ENCODE measurements at places on chromosomes 6 and 20.

GRCh38 chr6:119463081-119463626 lies 113.6 kb upstream of the MAN1A1 start:
- no peak for DNase-seq

GRCh38 chr20:57678340-57678739 lies 31.5 kb downstream of the PMEPA1 start:
- no peak for DNase-seq

DNA sequence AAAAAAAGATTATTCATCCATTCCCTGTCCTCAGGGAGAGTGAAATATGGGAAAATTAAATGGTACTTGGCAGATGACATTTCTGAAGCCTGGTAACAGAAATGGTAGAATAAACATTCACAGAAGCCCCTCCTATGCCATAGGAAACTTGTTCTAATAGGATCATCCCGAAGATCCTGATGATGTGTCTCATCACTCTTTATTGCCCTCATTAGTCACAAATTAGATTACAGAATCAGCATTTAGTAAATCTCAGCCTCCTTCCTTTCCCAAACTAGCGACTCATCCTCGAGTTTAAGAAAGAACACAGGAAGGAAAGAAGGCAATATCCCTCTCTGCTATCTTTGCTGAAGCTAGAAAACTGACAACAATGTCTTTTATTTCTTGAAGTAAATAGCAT lies 154.4 kb downstream of the TMEM200A start:
- no peak for DNase-seq

DNA sequence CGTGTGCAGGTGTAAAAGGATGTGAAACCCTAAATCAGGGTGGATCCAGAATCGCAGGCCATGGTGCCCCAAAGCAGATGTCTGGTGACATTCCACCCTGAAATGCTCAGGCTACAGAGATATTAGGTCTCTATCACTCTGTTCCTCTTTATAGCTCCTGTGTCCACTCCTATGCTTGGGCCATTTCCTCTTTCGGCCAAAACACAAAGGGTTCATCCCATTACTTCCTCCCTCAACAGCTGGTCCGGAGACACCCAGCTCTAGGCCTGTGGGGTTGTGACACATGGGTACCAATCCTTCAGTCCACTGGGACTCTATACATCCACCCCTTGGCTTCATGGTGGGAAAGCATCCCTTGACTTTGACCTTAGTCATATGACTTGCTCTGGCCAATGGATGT lies 1.7 kb upstream of the SIGLEC1 start:
- DNase-seq, result no peak

- DNase-seq, result no peak
These were observed 176.2 kb upstream of the AHI1 start for GRCh38 chr6:135673501-135674309.

GRCh38 chr6:558959-559358 lies 97.9 kb downstream of the HUS1B start:
- DNase-seq, result no peak

GRCh38 chr6:116485559-116486184 lies 24.5 kb downstream of the CALHM6 start:
- no peak for DNase-seq

- no peak for DNase-seq
These were observed 159.5 kb downstream of the SOD2 start for GRCh38 chr6:159533568-159533967.

- DNase-seq, result no peak
These were observed 24.8 kb downstream of the ABRACL start for GRCh38 chr6:139053382-139053781.

- no peak for DNase-seq
These were observed 160.0 kb downstream of the COL21A1 start for GRCh38 chr6:56087421-56087820.

DNA sequence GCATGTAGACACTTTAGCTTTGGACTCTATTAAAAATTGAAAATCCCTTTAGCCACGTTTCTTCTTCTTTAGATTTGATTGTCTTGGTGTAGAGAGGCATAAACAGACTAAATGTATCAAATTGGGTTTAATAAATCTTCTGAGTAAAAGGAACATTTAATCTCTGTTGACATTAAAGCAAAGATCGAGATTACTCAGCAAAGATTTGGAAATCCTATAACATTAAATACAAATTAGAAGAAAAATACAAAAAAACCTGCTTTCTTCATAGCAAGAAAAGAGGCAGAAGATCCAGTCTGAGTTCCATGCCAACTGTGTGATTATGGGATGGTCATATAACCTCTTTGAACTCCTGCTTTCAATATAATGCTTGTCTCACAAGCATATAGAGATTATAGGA lies 172.3 kb downstream of the GJA1 start:
- DNase-seq, result no peak

DNA sequence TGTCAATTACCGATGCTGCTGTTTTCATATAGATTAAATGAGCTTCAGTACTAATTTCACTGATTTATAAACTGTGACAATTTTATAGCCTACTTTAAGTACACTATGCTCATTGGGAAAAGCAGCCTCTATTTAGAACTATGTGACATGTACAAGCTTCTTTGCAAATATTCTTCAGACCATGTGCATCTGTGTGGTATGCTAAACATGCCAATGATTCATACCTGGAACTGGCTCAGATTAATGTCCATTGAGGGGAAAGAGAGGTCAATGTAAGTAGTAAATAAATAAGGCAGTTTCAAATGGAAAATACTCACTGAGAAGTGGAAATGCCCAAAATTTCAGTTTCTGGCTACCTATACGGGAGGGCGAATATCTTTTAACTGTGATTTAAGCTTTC lies 777.7 kb downstream of the C6orf118 start:
- no peak for DNase-seq

GRCh38 chr6:166533205-166533824 lies 53.2 kb downstream of the RAMACL start:
- no peak for DNase-seq

DNA sequence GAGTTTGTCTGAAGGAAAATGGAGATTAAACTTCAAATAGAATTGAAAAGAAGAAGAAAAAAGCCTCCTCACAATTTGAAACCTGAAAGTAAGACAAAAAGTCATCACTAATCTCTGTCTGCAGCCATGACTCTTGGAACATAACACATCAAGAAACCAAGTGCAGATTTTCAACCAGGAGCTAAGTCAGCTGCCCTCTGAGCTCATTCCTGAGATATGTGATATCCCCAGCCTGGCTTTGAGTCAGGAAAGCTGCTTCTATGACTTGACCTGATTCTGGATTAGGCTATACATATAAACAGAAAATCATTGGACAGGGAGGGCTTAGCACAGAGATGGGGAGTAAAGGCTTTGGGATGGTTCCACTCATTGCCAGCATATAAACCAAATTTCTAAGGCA lies 891.4 kb downstream of the TFAP2A start:
- DNase-seq, result no peak

- DNase-seq, result no peak
These were observed 1.3 kb downstream of the PPP1R3G start for GRCh38 chr6:5086294-5086890.

DNA sequence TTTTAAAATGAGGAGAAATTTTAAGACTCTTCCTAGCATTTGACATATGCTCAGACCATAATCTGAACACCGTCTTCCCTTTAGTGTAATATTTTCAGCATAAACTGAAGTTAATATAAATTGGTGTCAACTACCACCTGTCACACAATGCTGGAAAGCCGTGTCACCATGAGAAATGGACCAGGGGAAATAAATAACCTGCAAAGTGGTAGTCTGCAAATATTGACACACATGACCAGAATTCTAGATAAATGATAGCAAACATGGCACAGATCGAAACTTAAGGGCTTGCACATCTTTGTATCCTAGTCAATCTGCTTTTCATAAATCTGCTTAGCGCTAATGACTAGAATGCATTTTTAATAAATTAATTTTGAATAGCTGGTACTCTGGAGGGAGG lies 191.9 kb downstream of the CD83 start:
- DNase-seq, result no peak

GRCh38 chr6:80959034-80959433 lies 793.4 kb downstream of the TENT5A start:
- no peak for DNase-seq

GRCh38 chr6:116268589-116269293 lies 11.0 kb downstream of the TSPYL1 start:
- DNase-seq, result no peak

GRCh38 chr6:40148882-40149573 lies 214.8 kb upstream of the MOCS1 start:
- DNase-seq, result no peak

GRCh38 chr6:71114986-71115385 lies 158.1 kb upstream of the B3GAT2 start:
- no peak for DNase-seq

DNA sequence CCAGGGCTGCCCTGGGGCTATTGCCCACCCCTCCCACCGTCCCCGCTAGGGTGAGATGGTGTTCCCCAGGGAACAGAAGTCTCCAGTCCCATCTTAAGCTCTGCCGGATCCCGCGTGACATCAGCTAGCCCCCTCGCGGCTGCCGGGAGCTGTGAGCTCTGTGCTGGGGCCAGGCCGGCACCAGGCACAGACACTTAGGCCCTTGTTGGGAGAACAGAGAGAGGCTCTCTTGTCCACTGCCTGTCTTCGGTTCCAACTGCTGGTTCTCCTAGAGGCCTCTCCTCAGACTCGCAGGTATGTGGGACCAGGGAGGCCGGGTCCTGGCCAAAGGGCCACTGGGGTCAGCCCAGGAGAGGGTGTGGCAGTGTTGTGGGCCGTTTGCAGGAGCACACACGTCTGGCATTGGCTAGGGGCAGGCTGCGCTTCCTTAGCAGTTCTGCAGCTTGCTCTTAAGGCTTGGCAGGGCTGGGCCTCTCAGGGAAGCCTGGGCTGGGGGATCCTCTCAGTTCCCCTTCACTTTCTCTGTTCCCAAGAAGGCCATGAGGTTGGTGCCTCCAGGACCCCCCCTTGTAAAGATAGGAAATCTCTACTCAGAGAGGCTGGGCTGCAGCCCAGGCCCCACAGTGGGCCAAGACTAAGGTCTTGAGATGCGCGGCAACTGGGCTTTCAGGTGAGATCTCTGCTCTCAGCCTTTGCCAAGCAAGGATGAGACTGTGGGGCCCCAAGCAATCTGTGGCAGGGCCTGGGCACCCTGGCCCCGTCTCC lies 6.3 kb downstream of the SGK2 start:
- no peak for DNase-seq

- no peak for DNase-seq
These were observed 318.7 kb downstream of the THBS2 start for GRCh38 chr6:168934660-168935627.

DNA sequence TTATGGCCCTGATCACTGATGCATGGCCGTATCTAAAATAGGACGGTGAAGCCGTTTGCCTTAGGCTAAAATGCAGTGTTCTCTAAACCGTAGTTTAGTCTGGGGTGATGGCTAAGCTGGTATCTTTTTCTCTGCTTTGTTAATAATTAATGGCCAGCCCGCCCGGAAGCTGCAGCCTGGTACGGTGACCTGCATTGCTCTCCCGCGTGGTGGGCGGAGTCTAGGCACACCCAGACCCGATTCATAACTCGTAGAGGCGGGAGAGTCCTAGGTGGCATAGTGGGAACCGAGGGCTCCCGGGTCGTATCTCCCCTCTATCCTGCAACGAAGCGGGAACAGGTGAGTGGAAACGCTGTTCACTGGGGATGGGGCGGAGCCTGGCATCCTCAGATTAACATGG lies 5.5 kb downstream of the CDH4 start:
- DNase-seq, result no peak

GRCh38 chr20:23228912-23229311 lies 121.7 kb upstream of the NXT1 start:
- DNase-seq, result no peak

DNA sequence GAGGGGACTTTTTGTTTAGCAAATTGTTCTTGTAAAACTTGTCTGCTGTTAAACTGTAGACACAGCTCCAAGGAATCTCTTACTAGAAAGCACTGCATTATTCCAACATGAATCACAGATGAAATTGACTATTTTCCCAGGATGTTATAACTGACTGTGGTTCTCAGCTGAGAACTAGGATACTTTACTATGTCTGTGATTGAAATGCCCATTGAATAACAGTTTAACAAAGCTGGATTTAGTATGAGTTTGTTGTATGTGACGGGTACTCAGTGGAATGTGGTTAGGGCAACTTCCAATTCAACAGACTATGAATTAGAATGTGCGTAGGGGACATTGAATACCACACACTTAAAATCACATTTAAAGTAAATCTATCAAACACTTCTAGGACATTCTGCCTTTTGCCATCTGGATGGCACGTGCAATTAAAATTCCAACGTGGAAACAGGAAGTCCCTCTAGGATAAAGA lies 193.4 kb upstream of the PREP start:
- DNase-seq, result no peak

DNA sequence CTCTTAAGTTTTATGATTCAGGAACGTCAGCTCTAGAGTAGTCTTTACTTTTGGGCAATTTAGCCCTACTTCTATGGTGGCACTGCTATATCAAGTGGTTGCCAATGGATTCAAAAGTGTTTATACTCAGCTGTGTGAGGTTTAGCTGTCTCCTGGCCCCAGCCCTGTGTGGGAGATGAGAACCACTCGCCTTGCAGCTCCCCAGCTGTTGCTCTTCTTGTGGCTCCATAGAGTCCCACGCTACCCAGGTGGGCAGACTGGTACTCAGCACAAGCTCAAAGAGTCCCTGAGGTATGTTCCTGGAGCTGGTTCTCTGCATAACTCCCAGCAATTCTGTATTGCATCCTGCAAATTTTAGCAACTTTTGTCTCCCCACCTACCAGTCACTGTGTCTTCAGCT lies 59.6 kb downstream of the C6orf118 start:
- no peak for DNase-seq

DNA sequence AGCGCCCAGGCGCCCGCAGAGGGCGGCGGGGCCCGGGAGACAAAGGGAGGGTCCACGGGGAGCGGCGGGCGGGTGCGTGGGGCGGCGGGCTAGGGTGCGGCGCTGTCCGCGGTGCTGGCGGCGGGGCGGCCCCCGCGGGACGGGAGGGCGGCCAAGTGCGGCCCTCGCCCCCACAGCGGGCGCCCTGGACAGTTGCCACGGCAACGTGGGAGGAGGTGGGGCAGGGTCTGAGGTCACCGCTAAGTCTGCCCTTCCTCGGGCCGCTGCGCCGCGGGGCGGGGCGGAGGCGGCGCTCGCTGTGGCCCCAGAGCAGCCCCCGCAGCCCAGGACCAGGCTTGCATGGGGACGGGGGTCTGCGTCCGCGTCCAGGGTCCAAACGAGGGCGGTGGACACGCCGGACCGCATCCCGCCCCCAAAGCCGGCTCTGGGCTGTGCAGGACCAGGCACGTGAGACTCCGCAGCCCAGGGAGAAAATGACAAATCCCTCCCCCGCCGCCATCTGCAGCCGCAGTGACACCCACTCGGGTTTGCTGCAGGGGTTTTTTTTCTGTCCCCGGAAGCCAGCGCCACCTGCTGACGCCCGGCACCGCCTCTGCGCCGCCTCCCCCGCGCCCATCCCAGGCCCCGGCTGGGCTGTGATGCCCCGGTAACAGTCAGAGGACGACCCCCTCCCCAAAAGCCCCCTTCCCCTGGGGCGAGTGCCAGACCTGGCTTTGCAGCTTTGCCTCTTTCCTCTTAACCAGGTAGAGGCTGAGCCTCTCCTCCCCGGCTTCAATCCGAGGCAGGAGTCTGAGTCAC lies 36.8 kb downstream of the YTHDF1 start:
- peak; percentile 70 for DNase-seq

- DNase-seq, result no peak
These were observed 37.0 kb upstream of the IGF2R start for GRCh38 chr6:159931846-159932245.
